ENCODE measurements at places on chromosomes 3 and 15.

DNA sequence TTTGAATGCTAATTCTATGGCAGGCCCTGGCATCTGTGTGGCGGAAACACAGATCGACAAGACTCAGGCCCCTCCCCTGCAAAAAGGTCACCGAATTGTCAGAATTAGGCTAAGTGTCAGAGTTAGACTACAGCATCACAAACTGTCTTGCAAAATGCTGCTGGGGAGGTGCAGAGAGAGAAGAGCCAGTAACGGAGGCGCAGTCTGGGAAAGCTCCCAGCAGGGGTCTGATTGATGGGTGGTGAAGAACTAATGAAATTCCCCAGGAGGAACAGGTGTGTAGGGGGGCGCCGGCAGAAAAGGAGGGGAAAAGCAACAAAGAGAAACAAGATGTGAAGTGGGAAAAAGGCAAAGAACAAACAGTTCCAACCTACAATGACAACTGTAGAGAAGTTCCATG is 72.7 kb upstream of the TAMM41 start:
- DNase-seq = no peak

DNA sequence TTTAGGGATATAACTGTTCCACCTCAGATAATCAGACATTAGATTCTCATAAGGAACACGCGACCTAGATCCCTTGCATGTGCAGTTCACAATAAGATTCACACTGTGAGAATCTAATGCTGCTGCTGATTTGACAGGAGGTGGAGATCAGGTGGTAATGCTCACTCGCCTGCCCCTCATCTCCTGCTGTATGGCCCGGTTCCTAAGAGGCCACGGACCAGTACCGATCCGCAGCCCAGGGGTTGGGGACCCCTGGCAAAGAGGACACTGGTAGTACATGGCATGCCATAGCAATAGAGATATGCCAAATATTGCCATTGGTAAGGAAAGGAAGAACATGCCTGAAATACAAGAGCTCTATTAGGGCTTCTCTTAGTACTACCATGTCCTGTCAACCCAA is 59.7 kb downstream of the LSM3 start:
- DNase-seq = no peak

DNA sequence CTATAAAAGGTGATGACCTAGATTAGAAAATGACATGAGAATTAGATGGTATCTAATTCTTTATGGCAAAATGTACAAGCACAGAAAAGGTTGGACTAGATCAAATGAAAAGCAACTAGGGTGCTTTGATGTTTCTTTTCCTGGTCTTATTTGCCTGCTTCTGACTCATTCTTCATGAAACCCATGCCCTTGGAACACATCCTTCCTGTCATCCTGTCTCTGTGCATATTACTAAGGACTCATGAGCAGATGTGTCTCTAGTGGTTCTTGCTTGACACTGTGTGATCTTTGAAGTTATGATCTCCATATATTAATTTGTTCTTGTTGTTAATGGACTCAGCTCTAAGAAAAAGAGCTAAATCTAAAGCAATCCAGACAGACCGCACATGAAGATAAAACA is 314.0 kb downstream of the ERC2 start:
- DNase-seq = peak; percentile 15

GRCh38 chr15:101052681-101053121 is 133.5 kb downstream of the LRRK1 start:
- no peak for DNase-seq

- no peak for DNase-seq
These were observed 22.1 kb downstream of the TYRO3 start for GRCh38 chr15:41581110-41581509.

DNA sequence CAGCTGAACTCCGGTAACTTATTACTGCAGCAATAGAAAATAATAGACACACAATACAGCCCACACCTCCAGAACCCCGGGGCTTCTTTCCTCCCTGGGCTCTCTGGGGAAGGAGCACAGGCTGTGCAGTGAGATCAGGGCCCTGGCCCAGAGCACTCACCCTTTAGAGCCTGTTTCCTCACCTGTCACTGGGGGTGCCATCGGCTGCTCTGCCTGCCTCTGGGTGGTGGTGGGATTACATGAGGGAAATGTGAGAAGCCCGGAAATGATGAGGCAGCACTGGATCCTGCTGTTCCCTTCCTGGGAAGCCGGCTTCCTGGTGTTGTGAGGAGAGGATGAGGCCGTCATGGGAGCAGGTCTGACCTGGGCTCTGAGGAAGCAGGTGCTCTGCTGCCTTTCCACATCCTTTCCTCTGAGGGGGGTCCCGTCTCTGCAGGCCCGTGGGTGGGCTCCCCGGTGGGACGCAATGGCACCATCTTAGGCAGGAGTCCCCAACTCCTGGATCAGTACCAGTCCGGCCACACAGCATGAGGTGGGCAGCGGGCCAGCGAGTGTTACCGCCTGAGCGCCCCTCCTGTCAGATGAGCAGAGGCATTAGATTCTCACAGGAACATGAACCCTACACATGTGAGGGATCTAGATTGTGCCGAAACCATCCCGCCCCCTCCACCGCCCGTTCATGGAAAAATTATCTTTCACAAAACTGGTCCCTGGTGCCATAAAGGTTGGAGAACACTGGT is 220.9 kb upstream of the CTDSPL start:
- no peak for DNase-seq

DNA sequence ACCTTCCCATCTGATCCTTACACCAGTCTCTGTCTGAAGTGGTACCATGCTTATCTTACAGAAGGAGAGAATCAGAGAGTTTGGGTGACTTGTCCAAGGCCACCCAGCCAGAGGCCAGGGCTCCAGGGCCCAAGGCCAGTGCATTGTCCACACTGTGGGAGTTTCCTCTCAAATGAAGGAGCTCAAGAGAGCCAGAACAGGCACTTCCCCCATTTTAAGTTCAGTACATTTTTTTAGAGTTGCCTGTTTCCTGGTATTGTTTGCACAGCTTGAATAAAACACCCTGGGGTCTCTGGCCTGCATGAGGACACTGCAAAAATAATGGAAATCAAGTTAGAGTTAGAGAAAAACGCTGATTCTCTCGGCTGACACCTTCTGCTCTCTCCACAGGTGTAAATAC is 284.0 kb downstream of the SQOR start:
- no peak for DNase-seq

Measured in astrocyte of the spinal cord (primary cell).